ENCODE measurements at places on chromosomes 13 and 19.

- DNase-seq = no peak
These were observed 625.5 kb upstream of the MIR17HG start for GRCh38 chr13:90721937-90722336.

GRCh38 chr19:19697589-19697988 lies 28.9 kb downstream of the ZNF101 start:
- DNase-seq = no peak

GRCh38 chr19:39363901-39364457 lies 21.8 kb downstream of the SAMD4B start:
- no peak for DNase-seq

- no peak for DNase-seq
These were observed 73.7 kb upstream of the NPAS1 start for GRCh38 chr19:46945694-46946489.

- no peak for DNase-seq
These were observed 35.5 kb downstream of the PAK4 start for GRCh38 chr19:39160889-39161672.

GRCh38 chr13:44668688-44669087 lies 92.6 kb upstream of the TSC22D1 start:
- no peak for DNase-seq

DNA sequence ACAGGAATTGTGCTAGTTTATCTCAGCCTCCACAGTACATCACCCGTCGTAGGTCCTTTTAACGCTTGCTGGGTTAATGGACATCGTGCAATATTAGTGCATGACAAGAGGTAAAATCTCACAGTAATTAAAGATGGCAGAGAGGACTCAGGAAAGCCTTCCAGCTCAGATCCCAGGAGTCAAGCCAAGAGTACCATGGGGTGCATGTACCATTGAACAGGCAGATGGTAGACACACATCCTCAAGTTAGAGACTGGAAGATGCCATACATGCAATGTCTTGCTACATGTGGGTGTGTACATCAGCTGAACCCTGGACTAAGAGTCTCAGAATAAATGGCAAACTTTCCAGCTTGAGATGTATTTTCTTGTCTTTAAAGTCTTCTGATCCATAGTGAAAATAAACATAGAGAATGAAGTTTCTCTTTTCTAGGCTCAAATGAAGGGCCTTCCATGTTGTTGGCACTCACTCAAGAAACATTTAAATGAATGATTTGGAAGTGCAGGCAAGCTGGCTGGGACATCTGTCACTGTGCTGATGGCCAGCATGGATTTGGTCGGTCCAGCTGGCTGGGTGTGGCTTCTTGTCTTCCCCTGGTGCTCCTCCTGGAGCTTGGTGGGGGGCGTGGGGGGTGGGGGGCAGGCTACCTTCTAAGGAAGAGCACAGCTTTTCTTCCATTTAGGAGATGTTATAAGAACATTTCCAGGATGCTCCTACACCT lies 290.9 kb upstream of the MAB21L1 start:
- DNase-seq = no peak

DNA sequence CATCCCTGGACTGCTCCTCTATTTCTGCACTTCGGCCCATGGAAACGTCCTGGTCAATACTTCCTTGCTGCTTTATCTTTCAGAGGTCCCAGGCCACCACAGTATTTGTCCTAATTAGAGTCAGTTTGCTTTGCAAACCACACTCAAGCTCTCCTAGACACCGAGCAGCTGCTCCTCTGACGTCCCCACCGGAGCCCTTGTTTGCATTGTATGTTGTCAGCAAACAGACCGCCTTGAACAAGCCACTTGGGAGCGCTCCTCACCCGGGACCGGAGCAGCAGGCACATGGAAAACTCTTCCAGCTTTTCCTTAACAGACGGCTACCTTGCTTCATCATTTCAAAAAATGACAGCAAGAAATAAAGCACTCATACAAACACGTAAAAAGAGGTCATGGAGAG lies 51.5 kb upstream of the GTF3A start:
- DNase-seq = peak; percentile 65

- DNase-seq = no peak
These were observed 197.7 kb downstream of the SLITRK6 start for GRCh38 chr13:85601526-85601925.

GRCh38 chr19:55453511-55454260 lies 7.8 kb downstream of the ISOC2 start:
- DNase-seq = no peak

DNA sequence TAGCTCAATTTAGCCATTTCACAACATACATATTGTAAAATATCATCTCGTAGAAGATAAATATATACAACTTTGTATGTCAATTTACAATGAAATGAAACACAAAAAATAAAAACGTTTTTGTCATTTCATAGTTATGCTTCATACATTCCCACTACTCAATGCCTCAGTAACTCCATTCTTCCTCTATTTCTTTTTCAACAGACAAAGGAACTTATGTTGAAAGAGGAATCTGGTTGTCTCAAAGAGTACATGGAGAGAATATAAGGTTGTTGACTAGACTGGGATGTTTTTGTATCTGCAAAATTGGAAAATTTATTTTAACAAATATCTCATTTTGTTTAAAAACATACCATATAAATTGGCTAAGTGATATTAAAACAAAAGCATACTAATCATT lies 12.8 kb downstream of the KCTD12 start:
- no peak for DNase-seq

DNA sequence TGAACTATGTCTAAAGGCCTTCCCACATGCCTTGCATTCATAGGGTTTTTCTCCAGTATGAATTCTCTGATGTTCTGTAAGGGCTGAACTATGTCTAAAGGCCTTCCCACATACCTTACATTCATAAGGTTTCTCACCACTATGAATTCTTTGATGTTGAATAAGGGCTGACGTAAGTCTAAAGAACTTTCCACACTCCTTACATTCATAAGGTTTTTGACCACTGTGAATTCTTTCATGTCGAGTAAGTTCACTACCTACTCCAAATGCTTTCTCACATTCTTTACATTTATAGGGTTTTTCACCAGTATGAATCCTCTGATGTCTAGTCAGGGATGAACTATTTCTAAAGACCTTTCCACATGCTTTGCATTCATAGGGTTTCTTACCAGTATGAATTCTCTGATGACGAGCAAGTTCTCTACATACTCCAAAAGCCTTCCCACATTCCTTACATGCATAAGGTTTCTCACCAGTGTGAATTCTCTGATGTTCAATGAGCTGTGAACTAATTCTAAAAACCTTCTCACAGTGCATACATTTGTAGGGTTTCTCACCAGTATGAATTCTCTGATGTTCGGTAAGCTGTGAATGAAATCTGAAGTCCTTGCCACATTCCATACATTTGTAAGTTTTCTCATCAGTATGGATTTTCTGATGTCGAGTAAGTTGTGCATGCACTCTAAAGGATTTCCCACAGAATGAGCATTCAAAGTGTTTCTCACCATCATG lies 19.1 kb upstream of the ZNF260 start:
- DNase-seq = no peak

- no peak for DNase-seq
These were observed 62.8 kb upstream of the STARD13 start for GRCh38 chr13:33348366-33348765.

DNA sequence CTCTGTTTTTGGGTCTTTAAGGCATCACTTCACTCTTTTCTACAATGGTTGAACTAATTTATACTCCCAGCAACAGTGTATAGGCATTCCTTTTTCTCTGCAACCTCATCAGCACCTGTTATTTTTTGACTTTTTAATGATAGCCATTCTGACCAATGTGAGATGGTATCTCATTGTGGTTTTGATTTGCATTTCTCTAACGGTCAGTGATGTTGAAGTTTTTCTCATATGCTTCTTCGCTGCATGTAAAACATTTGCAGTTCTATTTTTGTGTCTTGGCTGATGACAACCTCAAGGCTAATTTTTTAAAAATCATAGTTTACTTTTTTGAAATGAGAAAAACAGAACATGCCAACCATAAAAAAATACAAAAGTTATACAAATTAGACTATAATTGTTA lies 258.2 kb upstream of the EDNRB start:
- no peak for DNase-seq

- no peak for DNase-seq
These were observed 524 bp downstream of the RUBCNL start for GRCh38 chr13:46386392-46387063.

GRCh38 chr19:51250786-51251467 lies at the start of gene SIGLECL1:
Gene SIGLECL1, plus strand, starts transcription at chr19:51251080. Its CDS starts 12,993 bp downstream, at chr19:51264073.
- DNase-seq = no peak

- DNase-seq = no peak
These were observed 11.9 kb upstream of the PRKD2 start for GRCh38 chr19:46728693-46729339.

- peak; percentile 74 for DNase-seq
These were observed 107.1 kb downstream of the DACH1 start for GRCh38 chr13:71759651-71760511.

GRCh38 chr19:29476528-29476927 lies 49.3 kb upstream of the VSTM2B start:
- DNase-seq = no peak

DNA sequence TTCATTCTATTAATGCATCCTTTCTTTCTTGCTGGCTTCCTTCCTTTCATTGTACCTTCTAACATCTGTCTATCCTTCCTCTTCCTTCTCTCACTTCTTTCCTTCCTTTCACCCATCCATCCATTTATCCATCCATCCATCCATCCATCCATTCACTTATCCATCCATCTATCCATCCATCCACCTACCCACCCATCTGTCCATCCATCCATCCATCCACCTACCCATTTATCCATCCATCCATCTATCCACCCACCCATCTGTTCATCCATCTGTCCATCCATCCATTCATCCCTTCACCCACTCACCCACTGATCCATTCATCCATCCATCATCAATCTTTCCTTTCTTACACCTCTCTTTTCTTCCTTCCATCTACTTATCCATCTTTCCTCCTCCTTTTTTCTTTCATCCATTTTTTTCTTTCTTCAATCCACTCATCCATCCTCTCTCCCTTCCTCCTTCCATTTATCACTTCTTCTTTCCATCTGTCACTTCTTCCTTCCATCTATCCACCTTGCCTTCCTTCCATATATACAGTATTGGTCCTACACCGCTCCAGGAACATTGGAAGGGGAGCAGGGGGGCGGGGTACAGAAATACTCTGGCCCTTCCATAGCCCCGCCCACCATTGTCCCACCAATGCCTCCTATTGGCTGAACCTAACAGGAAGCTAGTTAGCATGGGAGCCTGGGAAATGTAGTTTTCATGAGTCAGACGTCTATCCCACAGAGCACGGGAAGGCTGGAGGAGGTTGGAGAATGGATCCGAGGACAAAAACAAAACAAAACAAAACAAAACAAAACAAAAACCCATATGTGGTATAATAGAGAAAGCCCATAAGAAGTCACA lies 45.9 kb downstream of the MBD3L1 start:
- no peak for DNase-seq

GRCh38 chr19:38514812-38515633 lies 81.5 kb downstream of the RYR1 start:
- peak; percentile 40 for DNase-seq

DNA sequence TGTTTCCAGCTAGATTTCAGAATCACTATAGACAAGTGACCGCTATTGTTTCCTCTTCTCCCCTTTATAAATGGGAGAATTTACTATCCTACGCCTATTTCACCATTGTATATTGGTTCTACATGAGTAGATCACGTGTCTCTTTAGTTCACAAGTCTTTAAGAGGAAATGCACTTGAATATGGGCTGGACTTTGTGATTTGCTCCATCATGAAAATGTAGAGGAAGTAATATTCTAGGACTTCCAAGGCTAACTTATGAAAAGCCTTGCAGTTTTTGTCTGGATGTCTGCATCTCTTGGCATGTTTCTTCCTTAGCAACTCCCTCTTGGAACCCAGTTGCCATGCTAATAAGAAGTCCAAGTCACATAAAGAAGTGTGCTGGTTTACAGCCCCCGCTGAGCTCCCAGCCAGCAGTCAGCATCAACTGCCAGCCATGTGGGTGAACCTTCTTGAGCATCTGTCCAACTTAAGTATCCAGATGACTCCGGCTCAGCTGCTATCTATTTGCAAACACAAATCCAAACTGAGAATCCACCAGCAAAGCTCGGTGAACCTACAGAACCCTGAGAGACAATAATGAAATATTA lies 4.8 kb upstream of the FBXL3 start:
- DNase-seq = no peak

DNA sequence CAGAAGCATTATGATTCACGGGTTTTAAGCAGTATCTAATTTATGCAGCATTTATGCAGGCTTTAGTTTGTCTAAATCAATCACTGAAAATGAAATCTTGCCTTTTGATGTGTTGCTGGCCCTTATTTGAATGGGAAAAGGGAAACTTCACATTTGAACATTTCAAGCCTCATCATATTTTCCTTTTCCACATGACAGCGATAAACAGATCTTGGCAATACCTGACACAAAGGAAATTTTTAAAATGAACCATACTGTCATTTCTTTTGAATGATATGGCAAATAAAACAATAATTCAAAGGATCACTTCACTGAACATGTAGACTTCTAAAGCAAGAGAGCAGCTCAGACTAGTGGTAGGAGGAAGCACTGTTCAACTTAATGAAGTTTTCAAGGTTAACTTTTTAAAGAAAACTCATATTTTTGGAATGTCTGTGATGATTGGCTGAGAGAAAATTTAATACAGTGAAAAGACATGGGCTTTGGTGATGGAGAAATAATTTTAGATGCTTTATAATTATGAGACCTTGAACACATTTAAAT lies 198.1 kb downstream of the OXGR1 start:
- no peak for DNase-seq

DNA sequence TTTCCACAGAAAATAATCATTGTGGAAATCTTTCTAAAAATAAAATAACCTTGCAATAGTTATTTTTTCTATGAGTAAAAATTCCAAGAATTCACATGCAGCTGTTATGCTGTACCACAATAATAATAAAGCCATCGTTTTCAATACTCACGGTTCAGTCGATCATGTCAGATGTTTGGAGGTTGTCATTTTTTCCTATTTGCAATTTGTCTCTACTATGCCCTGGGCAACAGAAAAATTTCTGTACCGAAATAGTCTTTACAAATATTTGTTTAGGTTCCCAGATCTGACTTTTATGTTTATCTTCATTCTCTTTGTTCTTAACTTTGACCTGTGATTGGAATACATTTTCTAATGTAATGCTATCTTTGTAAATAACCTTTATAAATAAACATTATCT lies 79.7 kb downstream of the ESD start:
- no peak for DNase-seq

- DNase-seq = no peak
These were observed 33.9 kb upstream of the FRY start for GRCh38 chr13:31997641-31998040.

- DNase-seq = no peak
These were observed 556.8 kb upstream of the SLITRK1 start for GRCh38 chr13:84439108-84439507.

- DNase-seq = no peak
These were observed 13.2 kb downstream of the NUCB1 start for GRCh38 chr19:48913114-48913889.

DNA sequence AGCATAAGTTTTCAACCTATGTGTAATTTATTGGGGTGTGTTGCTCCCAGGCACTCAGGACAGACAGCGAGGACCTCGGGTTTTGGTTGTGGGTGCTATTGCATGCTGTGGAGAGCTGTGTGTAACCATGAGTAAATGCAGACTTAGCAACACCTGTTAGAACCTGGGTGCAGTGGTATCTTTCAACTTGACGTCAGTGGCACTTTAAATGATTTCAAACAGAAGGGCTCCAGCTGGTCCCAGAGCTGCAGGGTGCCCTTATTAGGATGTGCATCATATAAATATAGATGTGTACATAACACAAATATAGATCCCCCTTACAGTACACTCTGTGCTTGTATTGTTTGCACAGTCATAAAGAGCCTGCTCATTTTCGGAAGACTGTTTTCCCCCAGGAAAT lies 228.3 kb upstream of the IRS2 start:
- peak; percentile 98 for DNase-seq

Data from NCI-H1105 treated with DMSO at 0.1 percent for 48 hours (cell line).